ENCODE measurements at places on chromosomes 11 and 22. TPM values are rescaled to one million over a fixed set of nuclear protein-coding genes. Genes with fewer than 3 reads are reported as not detected.

The PCNX3 gene
- total RNA-seq = 21.8 TPM

DNA sequence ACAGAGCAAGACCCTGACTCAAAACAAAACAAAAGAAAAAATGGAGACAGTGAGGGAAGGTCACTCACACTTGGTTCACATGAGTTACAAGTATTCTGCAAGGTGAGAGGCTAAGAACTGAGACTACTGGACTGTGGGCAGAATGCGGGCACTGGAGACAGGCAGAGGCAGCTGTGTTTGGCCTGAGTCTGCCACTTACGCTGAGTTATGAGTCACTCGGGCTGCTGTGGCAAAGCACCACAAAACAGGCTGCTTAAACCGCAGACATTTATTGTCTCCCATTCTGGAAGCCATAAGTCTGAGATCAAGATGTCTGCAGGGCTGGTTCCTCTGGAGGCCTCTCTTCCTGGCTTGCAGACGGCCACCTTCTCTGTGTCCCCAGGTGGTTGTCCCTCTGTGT lies 122.8 kb downstream of the SHANK2 start:
- H3K27ac ChIP-seq = no peak overlapping the region
- H3K4me3 ChIP-seq = no peak overlapping the region
- H3K27me3 ChIP-seq = no peaks in the 10 kb centered on the region
- DNase-seq = no peak
- H3K4me1 ChIP-seq = no peaks in the 10 kb centered on the region

- no peak for DNase-seq
- H3K27ac ChIP-seq = no peak overlapping the region
- no peaks in the 10 kb centered on the region for H3K27me3 ChIP-seq
- no peak overlapping the region for H3K4me3 ChIP-seq
Observed at GRCh38 chr22:47133061-47133969, 370.9 kb downstream of the TBC1D22A start.

GRCh38 chr11:112401036-112401769 lies 140.5 kb upstream of the PLET1 start:
- DNase-seq = no peak
- no peak overlapping the region for H3K27ac ChIP-seq
- no peak overlapping the region for H3K4me3 ChIP-seq
- no peaks in the 10 kb centered on the region for H3K27me3 ChIP-seq
- no peaks in the 10 kb centered on the region for H3K4me1 ChIP-seq

GRCh38 chr22:39722501-39722900 lies 151.9 kb downstream of the CACNA1I start:
- H3K27ac ChIP-seq = no peak overlapping the region
- H3K4me3 ChIP-seq = no peak overlapping the region

The TBX10 gene
- not detected for total RNA-seq

DNA sequence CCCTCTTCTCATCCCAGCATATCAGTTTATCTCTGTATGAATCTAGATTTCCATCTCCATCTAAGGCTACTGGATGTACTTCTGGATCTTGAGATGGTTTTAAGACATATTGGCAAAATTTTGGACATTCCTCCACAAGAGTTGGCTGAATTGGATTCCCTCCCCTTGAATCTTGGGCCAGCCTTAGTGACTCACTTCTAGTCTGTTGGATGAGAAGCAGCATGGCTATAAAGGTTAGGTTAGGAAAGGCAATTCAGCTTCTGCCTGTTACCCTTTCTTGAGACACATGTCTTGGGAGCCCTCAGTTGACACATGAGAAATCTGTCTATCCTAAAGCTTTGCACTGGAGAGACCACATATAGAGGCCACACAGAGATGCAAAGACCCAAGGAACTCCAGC lies 73.0 kb upstream of the PGR start:
- H3K36me3 ChIP-seq = no peaks in the 10 kb centered on the region
- H3K4me3 ChIP-seq = no peak overlapping the region
- no peak overlapping the region for H3K27ac ChIP-seq
- no peaks in the 10 kb centered on the region for H3K27me3 ChIP-seq
- H3K4me1 ChIP-seq = no peaks in the 10 kb centered on the region

DNA sequence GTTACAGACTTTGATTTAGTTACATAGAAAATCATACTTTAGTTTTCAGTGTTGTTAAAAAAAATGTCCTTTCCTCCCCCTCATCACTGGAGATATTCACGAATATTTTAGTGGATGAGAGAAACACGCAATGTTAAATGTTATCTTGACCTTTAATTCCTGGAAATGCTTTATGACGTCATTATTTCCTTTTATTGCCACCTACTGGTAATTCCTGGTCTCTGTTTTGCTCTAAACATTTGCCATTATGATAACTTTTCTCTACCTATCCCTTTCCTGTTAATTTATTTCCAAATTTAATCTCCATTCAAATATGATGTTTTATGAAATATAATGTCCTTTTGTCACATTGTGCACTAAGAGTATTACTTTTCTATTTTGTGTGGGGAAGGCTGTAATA lies 770.6 kb downstream of the FAM181B start:
- DNase-seq = no peak
- H3K27me3 ChIP-seq = no peaks in the 10 kb centered on the region
- no peaks in the 10 kb centered on the region for H3K4me1 ChIP-seq
- no peak overlapping the region for H3K27ac ChIP-seq

- peaks cover 35% of the 10 kb centered on the region for H3K4me1 ChIP-seq
- no peak for DNase-seq
- H3K4me3 ChIP-seq = no peak overlapping the region
- H3K36me3 ChIP-seq = peaks cover 80% of the 10 kb centered on the region
Observed at GRCh38 chr11:63905179-63905578, 11.8 kb downstream of the RCOR2 start.

DNA sequence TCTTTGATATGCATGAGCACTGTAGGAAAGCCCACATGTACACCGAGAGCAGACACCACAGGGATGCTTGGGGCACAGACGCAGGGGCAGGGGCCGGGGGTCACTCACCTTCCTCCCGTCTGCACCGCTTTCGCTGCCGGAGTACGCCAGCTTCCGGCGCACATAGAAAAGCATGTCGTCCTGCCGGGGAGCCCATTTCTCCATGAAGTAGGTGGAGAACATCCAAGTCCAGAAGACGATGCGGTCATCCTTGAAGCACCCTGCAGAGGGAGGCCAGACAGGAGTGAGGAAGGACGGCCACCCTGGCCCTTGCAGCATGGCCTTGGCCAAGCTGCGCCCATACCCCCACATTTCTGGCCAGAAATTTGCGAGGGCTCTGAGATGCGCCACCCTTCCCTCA lies 28.8 kb downstream of the KIAA0930 start:
- no peaks in the 10 kb centered on the region for H3K27me3 ChIP-seq
- DNase-seq = no peak
- no peaks in the 10 kb centered on the region for H3K4me1 ChIP-seq

The POLD4 gene
- 115 TPM for total RNA-seq

GRCh38 chr11:123653483-123653826 lies 969 bp downstream of the SCN3B start:
- H3K27me3 ChIP-seq = no peaks in the 10 kb centered on the region
- no peaks in the 10 kb centered on the region for H3K4me1 ChIP-seq
- H3K36me3 ChIP-seq = no peaks in the 10 kb centered on the region
- H3K4me3 ChIP-seq = peak overlapping the region; percentile 50

The APOBEC3C gene
- 12.5 TPM for total RNA-seq

The ANO1 gene
- 10.2 TPM for total RNA-seq

DNA sequence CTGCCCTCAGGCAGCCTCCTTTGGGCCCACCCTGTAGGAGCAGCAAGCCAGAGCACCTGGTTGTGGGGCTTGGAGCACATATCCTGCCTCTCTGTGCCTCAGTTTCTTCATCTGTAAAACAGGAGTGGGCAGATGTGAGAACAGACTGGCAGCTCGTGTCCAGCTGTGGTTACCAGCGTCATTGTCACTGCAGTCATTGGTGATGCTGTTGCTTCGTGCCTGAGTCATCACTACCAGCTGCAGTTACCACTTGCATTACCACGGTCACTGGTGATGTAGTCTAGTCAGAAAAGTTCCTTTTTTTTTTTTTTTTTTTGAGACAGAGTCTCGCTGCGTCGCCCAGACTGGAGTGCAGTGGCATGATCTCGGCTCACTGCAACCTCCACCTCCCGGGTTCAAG lies 20.4 kb downstream of the RSPH14 start:
- H3K27ac ChIP-seq = no peak overlapping the region
- no peak for DNase-seq
- no peaks in the 10 kb centered on the region for H3K27me3 ChIP-seq
- H3K4me3 ChIP-seq = no peak overlapping the region
- no peaks in the 10 kb centered on the region for H3K4me1 ChIP-seq
- no peaks in the 10 kb centered on the region for H3K36me3 ChIP-seq

GRCh38 chr11:131350872-131351271 lies 19.5 kb upstream of the NTM start:
- H3K4me3 ChIP-seq = no peak overlapping the region
- H3K27ac ChIP-seq = no peak overlapping the region
- no peaks in the 10 kb centered on the region for H3K36me3 ChIP-seq

DNA sequence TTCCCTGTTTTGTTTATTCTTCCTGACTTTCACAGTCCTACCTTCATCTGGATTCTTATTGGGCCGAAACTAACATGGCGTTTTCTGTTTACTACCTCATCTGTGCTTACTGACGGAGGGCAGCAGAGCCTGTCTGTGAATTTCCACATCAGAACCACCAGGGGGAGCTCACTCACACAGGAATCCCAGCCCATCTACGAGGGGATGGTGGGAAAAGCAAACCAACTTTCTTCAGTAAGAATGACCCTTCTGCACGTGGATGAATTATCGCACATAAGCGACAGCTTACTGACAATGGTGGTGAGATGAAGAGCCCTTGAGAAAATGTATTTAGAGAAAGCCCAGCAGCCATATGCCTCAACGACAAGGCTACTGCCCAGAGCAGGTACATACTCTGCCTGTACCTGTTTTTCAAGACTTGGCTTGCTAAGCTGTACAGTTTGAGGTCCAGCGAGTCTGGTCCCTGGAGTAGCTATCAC lies 42.5 kb downstream of the LARGE2 start:
- no peaks in the 10 kb centered on the region for H3K27me3 ChIP-seq
- DNase-seq = peak; percentile 69
- no peaks in the 10 kb centered on the region for H3K4me1 ChIP-seq
- H3K4me3 ChIP-seq = no peak overlapping the region

The AGBL2 gene
- not detected for total RNA-seq

DNA sequence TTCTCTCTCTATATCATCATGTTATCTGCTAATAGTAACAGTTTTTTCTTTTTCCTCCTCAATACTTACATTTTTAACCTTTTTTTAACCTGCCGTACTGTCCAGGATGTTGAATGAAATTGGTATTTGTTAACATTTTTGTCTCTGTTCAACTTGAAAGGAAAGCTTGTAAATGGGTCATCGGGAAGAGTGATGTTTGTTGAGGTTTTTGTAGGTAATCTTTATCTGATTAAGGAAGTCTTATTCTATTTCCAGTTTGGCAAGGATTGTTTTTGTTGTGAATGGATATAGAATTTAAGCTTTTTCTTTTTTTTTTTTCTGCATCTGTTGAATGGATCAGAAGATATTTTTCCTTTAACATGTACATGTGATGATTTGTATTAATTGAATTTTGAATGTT lies 8.1 kb upstream of the NNMT start:
- no peaks in the 10 kb centered on the region for H3K4me1 ChIP-seq
- H3K27me3 ChIP-seq = no peaks in the 10 kb centered on the region
- no peak overlapping the region for H3K27ac ChIP-seq
- H3K4me3 ChIP-seq = no peak overlapping the region
- no peak for DNase-seq
- H3K36me3 ChIP-seq = no peaks in the 10 kb centered on the region

DNA sequence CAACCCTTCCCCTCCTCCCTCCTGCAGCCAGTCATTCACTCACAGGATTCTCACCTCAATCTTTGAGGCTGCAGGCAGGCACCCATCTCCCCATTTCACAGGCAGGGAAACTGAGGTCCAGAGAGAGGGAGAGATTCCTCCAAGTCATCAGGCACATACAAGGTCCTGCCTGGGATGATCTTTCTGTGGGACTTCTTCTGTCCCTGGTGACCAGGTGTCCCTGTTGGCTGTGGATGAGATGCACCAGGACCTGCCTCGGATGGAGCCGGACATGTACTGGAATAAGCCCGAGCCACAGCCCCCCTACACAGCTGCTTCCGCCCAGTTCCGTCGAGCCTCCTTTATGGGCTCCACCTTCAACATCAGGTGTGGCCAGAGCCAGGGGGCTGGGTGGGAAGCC lies 7.8 kb downstream of the FTH1 start:
- peak overlapping the region; percentile 99 for H3K27ac ChIP-seq
- no peak overlapping the region for H3K4me3 ChIP-seq
- no peaks in the 10 kb centered on the region for H3K27me3 ChIP-seq
- DNase-seq = peak; percentile 56
- H3K36me3 ChIP-seq = peaks cover 29% of the 10 kb centered on the region

DNA sequence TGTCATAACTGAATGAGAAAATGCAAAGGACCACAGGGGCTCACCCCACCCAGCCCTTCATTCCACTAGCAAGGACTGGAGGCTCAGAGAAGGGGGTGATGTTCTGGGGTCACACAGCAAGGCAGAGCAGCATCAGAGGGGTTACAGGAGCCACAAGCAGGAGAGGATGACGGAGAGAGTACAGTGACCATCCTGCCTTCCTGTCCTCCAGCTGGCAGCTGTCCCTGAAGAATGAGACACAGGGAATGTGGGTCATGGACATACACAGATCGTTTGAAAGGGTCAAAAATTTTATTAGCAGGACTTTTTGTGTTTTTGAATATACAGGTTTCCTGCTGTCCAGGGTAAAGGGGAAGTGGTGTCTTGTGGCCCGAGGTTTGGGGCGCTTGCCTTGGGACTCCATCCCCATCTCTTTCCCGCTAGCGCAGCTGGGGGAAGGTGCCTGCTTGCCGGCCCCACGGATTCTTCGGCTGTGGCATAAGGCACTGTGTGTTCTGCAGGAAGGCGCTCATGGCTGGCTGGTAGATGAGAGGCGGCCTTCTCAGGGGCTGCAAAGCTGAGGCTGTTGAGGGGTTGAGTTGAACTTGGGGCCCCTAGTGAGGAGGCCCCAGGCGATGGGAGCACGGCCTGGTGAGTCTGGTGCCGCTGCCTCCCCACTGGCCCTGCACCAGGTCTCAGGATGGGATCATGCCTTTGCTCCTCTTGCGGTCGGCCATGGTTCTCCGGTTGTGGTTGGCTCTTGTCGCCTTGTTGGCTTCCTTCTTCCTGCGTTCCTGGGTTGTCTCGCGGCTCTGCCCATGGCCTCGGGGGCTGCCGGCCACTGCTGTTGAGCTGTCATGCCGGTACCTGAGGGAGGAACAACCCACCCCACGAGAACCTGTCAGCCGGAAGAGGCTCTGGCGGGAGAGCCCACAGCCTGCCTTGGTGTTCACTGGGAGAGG lies 21.4 kb downstream of the UQCR10 start:
- H3K4me1 ChIP-seq = peaks cover 11% of the 10 kb centered on the region
- peaks cover 59% of the 10 kb centered on the region for H3K36me3 ChIP-seq
- no peak overlapping the region for H3K4me3 ChIP-seq
- H3K27ac ChIP-seq = no peak overlapping the region

- H3K27me3 ChIP-seq = no peaks in the 10 kb centered on the region
- DNase-seq = no peak
- H3K36me3 ChIP-seq = peaks cover 13% of the 10 kb centered on the region
- H3K4me1 ChIP-seq = no peaks in the 10 kb centered on the region
Observed at GRCh38 chr22:29695129-29695926, 24.5 kb upstream of the CABP7 start.

- H3K4me1 ChIP-seq = peaks cover 34% of the 10 kb centered on the region
- no peak for DNase-seq
- peak within 1 kb of the TSS; percentile 33 for H3K4me3 ChIP-seq
- peaks cover 4% of the 10 kb centered on the region for H3K27me3 ChIP-seq
Observed at GRCh38 chr11:66011785-66012303, at the start of gene CST6. Gene CST6, plus strand, starts transcription at chr11:66012008. Its CDS starts 37 bp downstream, at chr11:66012045.

- H3K27me3 ChIP-seq = no peaks in the 10 kb centered on the region
- H3K4me3 ChIP-seq = no peak overlapping the region
- H3K27ac ChIP-seq = no peak overlapping the region
Observed at GRCh38 chr11:3860375-3860774, 4.9 kb downstream of the STIM1 start.

The OR8G5 gene
- not detected for total RNA-seq
